Right atrium auricular region (tissue), 2 donors: ENCODE measurements at places on chromosomes 11 and 22.

DNA sequence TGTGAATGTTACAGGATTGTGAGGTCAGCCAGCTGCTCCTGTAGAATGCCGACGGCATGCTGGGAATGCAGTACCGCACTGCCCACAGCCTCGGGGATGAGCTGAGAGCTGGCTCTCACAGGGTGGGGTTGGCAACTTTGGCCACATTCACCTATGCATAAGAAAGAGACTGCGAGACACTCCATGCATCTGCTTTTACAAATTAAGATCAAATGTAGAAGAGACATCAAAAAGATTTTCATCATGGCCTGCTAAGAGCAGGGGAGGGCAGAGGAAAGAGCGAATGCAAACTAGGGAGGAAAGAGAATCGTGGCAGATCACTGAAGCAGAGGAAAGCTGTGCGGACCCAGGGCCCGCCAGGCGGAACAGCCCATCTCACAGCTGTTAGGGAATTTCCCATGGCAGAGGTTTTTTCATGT is 49.8 kb upstream of the SPATA19 start:
- DNase-seq, result peak; percentile 55

- DNase-seq, result no peak
These were observed 1008.4 kb downstream of the OPCML start for GRCh38 chr11:132523929-132524328.

DNA sequence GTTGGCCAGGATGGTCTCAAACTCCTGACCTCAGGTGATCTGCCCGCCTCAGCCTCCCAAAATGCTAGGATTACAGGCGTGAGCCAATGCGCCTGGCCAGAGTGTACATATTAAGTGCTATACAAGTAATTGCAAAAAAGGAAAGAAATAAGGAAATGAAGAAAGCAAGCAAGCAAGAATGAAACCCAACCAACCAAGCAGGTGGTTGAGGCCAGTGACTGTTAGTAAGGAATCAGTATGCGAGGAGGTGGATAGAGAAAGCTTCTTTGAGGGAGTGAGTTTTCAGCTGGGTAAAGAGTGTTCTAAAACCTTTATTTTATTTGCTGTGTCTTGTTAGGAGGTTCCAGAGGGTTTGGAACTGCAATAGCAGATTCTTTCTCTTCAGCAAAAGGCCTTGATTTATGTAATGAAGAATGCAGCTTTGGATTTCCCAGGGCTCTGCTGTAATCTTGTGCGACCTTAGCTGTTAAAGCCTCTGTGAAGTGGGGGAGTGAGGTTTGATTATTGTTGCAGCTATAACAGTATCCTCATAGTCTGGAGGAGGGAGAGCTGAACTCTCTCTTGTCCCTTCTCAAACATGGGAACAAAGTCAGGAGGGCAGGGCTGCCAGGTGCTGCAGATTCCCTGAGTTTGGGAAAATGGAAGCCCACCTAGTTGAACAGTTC is 5.7 kb downstream of the AMPD3 start:
- DNase-seq, result no peak

- DNase-seq, result no peak
These were observed 178.7 kb upstream of the SORL1-AS1 start for GRCh38 chr11:121631456-121631855.

DNA sequence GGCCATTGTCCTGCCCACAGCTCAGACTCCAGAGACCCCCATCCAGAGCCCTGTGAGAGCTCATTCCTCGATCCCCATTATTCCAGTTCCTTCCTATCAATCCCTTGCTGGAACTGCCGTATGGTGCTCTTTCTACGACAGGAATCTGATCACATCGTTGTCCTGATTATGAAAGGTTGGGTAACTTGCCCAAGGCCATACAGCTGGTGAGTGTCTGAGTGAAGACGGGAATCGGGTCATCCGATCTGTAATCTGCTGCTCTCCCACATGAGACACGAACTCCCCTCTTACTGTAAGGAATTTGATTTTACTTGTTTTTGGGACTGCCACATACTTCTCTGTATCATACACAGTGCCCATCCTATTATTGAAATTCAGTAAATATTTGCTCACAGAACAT is 149.1 kb downstream of the OPCML start:
- DNase-seq, result no peak

DNA sequence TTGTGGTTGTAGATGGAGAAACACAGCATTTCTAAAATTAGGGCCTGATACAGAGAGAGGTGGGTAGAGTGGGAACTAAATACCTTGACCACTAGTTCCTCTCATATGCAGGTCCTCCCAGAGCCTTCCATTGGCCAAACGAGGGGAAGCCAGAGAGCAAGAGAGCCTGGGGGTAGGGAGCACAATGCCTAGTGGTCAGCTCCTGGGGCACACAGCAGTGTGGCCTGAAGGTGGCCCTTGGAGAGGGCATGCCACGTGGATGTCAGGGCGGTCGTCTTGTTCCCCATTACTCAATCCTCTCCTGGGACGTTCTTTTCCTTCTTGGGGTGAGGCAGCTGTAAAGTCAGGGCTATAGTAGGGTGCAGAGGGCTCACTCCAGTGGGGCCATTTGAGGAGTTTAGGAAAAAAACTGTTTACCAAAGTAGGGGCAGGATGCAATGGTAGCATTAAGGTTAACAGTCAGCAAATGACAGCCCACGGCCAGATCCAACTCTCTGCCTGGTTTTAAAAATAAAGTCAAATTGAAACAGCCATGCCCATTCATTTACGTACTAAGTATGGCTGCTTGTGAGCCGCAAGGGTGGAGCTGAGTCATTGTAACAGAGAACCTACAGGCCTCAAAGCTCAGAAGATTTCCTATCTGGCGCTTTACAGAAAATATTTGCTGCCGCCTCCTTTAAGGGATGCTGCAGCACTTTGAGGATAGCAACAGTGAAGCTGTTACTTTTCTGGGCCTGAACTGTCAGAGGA is 7.6 kb downstream of the MYO18B start:
- no peak for DNase-seq

DNA sequence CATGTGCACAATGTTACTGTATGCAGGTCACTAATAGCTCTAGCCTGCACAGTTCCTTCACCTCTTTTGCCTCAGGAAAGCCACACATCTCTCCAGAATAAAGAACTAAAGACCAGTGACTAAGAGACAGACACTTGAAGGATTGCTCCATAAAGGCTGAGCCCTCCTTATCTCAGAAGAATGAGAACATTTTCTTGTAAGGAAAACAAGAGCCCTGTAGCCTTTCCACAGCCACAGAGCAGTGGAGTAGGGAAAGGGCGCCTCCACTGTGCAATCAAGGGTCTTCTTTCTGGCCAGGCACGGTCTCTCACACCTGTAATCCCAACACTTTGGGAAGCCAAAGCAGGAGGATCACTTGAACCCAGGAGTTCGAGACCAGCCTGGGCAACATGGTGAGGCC is 202.6 kb upstream of the TMEM45B start:
- DNase-seq, result no peak

- peak; percentile 88 for DNase-seq
These were observed 201.2 kb upstream of the E2F8 start for GRCh38 chr11:19441752-19442553.

DNA sequence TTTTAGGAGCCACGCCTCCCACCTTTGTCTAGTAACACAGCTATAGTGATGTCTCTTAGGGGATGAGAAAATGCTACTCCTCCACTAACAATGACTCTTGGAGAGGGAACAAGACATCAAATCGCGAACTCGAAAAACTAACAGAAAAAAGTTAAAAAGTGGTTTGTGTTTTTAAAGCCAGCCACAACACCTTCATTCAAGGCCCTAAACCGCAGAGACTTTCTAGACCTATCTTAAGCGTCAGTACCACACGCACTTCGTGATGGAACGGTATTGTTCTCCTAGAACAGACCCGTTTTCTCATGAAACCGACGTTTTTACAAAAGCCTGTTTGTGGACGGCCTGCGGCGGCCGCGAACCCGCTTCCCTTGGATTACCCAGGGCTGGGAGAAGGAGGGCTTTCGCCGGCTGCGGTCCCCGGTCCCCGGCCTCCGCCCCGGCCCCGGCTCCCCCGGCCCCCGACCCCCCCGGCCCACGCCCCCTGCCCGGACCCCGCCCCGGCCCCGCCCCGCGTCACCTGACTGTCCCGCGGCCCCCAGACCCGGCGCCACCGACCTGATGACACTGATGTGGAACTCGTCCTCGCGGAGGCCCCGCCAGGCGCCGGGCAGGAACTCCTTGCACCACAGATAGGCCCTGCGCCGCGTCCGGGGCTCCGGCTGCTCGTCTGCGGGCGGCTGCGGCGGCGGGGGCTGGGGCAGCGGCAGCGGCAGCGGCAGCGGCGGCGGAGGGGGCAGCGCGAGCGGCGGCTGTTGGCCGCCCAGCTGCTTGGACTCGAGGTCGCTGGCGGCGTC is 718 bp downstream of the CHKA start:
- no peak for DNase-seq

GRCh38 chr11:86287468-86287796 is 14.6 kb upstream of the HIKESHI start:
- no peak for DNase-seq

DNA sequence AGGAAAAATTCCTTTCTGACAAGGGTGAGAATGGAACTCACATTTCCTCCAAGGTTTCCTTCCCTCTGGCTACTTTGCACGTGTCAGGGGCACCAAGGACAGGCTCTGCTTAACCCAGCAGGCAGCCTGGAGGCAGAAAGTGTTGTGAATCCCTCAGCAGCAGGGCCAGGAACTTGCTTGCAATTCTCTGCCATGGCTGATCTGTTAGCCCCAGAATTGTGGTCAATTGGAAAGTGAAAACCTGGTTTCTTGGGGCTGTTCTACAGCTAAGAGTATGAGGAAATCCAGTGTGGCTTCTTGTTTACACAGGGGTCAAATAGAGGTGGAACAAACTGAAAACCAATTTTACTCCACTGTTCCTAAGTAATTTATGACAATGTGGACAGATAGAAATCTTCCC is 38.3 kb upstream of the CEP295 start:
- DNase-seq, result no peak

DNA sequence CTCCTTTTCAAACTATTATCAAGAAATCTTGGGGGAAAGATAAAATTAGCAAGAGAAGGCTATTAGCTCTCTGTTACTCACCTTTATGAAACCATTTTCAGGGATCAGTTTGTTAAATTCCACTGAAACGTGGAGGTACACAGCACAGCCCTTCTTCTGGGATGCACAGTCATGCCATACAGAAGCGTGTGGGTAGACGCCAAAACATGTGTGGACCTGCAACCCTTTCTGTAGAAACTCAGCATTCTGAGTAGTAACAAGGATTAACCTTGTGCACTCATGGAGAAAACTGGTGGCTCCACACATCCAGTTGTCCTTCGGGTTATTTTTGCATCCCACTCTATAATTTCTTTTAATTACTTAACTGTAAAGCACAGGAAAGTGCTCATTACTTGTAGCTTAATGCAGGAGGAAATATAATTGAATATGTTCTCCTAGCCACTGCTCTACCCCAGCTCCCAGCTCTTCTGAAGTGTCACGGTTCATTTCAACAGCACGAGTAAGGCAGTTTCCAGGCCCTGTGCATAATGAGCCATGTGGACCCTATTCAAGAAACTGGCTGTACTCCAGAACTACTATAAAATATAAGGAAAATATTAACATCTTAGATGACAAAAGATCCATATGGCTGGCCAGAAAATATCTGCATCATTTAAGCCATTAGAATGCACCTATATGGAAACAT is 26.1 kb downstream of the BDNF start:
- no peak for DNase-seq

DNA sequence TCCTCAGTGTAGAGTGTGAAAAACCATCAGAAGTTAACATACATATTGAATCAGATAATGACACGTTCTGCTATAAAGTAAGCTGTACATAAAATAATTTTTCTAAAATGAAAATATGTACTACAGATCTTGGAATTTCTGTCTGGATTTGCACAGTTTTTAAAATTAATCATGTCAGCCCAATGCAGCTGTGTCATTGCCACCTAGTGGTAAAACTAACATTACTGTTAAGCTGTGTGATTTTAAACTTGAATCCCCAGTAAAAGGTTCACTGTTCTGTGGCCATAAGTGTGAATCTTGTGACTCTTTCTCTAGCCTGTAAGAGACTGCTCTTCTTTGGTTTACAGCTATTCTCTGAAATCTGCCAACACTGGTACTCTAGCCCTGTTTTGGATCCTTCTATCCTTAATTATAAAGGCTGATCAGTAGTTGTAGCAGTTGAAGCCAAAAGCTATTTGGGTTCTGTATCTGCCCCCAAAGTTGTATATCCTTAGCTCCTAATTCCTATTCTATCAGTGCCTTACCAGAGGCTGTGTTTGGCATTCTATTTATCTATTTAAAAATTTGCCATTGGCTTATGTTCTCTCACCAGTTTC is 4.0 kb downstream of the JRKL start:
- no peak for DNase-seq

GRCh38 chr11:8206251-8207079 is 37.6 kb upstream of the RIC3 start:
- DNase-seq, result no peak

DNA sequence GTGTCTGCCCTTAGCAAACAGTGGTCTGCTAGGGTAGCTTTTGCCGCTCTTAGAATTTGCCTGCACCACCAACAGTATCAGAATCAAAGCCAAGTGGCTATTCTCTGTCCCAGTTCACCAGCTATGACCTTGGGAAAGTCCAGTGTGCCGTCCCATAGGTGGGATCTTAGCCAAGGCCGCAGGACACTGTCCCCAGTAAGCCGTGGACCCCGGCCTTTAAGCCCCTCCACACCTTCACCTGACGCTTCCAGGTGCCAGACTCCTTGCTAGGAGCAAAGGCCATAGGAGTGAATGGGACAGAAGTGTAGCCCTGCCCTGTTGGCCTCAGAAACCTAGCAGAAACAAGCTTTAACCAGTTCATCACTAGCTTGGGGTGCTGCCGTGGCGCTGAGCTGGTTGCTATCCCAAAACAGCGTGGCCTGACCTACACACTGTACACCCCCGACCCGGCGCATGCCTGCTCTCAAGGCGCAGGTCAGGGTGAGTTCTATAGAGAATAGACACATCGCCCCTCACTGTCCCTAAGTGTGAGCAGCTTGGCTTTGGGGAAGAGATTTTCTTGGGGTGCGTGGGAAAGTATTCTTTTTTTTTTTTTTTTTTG is 4.5 kb downstream of the FADD start:
- no peak for DNase-seq

- DNase-seq, result no peak
These were observed 38.4 kb upstream of the RTL6 start for GRCh38 chr22:44536411-44536810.

- no peak for DNase-seq
These were observed 1220.2 kb downstream of the JRKL start for GRCh38 chr11:97610000-97610399.
